ENCODE measurements at places on chromosomes 2 and 18.

GRCh38 chr18:42925036-42925435 lies 190.4 kb downstream of the RIT2 start:
- DNase-seq = no peak

GRCh38 chr2:161239326-161240109 lies 68.7 kb upstream of the PSMD14 start:
- no peak for DNase-seq

- DNase-seq = no peak
Observed at GRCh38 chr2:190537765-190538164, 3.2 kb upstream of the NEMP2 start.

DNA sequence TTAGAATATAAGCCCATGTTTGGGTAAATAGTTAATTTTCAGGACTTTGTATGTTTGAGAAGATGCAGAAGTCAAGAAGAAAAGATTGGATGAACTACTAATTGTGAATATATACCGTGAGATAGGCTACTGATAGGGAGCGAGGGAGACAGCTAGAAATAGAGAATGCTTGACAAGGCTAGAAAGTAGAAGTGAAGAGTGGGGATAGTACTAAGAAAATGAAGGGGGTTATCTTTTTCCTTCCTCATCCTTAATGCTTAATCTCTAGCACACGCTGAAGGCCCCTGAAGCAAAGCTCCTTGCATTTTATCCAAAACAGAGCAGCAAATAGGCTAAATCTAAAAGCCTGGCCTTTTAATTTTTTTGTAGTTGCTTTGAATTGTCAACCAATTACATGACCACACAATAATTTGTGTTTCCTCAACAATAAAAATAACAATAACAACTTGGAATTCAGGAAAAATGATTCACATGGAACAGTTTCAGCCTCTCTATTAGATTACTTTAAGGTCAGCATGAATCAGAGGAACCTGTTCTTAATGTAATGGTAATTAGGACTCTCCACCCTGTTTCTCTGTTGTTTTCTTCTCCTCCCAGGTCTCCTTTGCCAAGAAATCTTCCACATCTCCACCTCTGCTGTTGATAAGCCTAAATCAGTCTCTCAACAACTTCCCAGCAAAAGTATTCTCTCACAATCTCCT lies 1071.3 kb upstream of the ZEB2 start:
- no peak for DNase-seq

DNA sequence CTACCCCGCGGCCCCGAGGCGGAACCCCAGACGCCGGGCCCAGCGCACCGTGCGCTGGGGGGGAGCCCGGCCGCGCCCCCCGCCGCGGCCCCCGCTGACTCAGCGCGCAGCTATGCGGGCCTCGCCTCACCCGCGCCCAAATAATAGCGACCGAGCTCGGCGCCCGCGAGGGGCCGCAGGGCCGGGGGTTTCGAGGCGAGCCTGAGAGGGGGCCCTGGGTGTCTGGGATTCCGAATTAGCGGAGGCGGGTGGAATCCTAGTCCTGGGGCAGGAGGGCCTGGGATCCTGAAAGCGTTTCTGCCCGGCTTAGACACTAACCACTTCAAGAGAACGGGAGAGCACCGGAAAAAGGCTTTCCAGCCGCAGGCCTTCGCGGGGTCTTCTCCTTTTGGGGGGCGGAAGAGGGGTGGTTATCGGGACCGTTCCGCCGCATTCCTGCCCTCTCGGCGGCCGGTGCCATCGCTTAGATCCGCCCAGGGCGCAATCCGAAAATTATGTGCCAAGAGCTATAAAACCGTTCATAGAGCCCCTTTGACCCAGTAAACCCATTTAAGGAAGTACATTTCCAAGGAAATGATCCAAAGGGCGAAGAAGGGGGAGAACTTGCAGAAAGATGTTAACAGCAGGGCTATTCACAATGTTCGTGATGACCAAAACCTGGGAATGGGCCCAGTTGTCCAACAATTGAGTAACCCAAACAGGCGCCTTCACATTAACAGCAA lies 681 bp upstream of the ROCK2 start:
- no peak for DNase-seq

- DNase-seq = no peak
Observed at GRCh38 chr2:132547090-132547687, 122.8 kb downstream of the LYPD1 start.

GRCh38 chr2:173884025-173884802 lies 81.0 kb downstream of the SP3 start:
- no peak for DNase-seq

- no peak for DNase-seq
Observed at GRCh38 chr2:25104736-25105135, 62.9 kb downstream of the EFR3B start.

- no peak for DNase-seq
Observed at GRCh38 chr18:72041313-72042032, 502.7 kb downstream of the CBLN2 start.

DNA sequence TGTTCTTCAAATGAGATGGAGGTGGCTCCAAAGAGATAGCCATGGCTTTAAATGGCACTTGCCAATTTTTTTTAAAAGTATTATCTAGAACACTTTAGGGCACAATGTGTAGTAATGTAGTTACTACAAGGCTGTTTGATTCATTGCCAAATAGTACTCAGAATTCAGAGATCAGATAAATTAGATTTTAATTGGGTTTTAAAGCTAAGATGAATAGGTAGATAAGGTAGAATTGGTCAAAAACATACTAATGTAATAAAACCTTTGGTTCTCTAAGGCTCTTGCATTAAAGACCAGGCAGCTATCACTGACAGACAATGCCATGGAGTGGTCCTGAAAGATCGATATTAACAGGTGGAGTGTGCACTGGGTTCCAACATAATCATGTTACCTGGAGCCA lies 365.9 kb downstream of the LRRTM1 start:
- no peak for DNase-seq

GRCh38 chr18:31487246-31488015 lies 10.5 kb upstream of the DSG2 start:
- no peak for DNase-seq

GRCh38 chr18:57833441-57834101 lies 30.5 kb upstream of the ATP8B1 start:
- DNase-seq = no peak

GRCh38 chr2:102301867-102302362 lies 9.4 kb upstream of the IL1RL1 start:
- no peak for DNase-seq

- no peak for DNase-seq
Observed at GRCh38 chr2:62871506-62871905, 166.0 kb downstream of the EHBP1 start.

- no peak for DNase-seq
Observed at GRCh38 chr18:12628706-12629702, 28.9 kb downstream of the SPIRE1 start.

GRCh38 chr2:38113981-38114708 lies 38.2 kb upstream of the CYP1B1 start:
- DNase-seq = no peak

- no peak for DNase-seq
Observed at GRCh38 chr2:168256448-168256847, 9.1 kb upstream of the STK39 start.

- DNase-seq = no peak
Observed at GRCh38 chr2:208872591-208872990, 466.0 kb downstream of the PTH2R start.

GRCh38 chr2:239946562-239946863 lies 78.6 kb downstream of the NDUFA10 start:
- DNase-seq = no peak
